Heart left ventricle (tissue), 16 donors: ENCODE measurements at places on chromosomes 4 and X. TPM values are rescaled to one million over a fixed set of nuclear protein-coding genes. Genes with fewer than 3 reads are reported as not detected.
A peak's percentile ranks its signal among the peaks of the same experiment; 100 is the strongest.

- DNase-seq, result no peak
These were observed at the start of gene UGT2A3 for GRCh38 chr4:68951078-68951805. TSS of gene UGT2A3 (minus strand) at chr4:68951804. CDS start at chr4:68951760, 44 bp downstream.

DNA sequence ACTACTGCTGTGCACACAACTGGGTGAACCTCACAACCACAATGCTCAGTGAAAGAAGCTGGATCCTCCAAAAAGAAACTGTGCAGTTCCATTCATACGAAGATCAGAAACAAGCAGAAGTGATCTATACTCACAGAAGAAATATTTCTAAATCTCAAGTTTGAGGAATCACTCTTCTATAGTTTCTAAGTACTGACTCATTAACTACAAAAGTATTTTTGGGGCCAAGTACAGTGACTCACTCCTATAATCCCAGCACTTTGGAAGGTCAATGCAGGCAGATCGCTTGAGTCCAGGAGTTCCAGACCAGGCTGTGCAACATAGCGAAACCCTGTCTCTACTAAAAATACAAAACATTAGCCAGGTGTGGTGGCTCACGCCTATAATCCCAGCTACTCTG lies 51.3 kb upstream of the RELL1 start:
- no peak for DNase-seq

DNA sequence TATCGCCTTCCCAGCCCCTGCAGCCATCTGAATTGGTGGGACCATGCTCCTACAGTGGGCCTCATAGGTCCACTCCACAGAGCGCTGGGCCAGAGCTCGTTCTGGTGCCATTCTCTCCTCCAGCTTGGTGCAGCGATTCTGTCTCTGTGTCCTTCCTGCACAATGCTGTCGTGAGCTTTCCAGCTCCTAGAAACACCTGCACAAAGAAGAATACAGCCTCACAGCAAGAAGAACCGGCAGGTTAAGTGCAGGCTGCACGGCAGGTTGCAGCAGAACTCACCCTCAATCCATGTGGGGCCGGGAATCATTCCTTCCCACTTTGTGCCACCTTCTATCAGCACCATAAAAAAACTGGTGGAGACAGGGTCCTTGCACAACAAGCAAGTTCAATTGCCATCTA lies 101.2 kb upstream of the ENPP6 start:
- no peak for DNase-seq

- no peak for DNase-seq
These were observed 32.3 kb upstream of the LRAT start for GRCh38 chr4:154711522-154711921.

GRCh38 chr4:181148470-181148869 lies 1094.7 kb upstream of the TENM3 start:
- no peak for DNase-seq

- DNase-seq, result no peak
These were observed 117.8 kb upstream of the DKK2 start for GRCh38 chr4:107153956-107154355.

DNA sequence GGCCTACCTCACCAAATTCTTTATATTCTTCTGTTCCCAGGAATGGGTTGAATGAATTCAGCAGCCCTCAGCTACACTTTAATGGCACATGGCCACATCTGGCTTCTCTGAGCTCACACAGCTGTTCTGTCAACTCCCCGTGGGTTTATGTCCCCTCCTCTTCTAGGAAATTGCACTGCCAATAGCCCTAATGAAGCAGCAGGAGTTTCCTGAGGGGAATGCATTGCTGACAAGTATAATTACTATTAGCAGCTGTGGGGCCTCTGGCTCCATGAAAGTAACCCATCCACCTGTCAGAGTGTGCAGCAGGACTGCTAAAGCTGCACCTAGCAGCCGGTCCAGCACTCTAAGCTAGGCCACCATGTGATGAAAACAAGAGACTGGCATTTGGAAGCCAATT lies 50.3 kb downstream of the FTHL17 start:
- no peak for DNase-seq

DNA sequence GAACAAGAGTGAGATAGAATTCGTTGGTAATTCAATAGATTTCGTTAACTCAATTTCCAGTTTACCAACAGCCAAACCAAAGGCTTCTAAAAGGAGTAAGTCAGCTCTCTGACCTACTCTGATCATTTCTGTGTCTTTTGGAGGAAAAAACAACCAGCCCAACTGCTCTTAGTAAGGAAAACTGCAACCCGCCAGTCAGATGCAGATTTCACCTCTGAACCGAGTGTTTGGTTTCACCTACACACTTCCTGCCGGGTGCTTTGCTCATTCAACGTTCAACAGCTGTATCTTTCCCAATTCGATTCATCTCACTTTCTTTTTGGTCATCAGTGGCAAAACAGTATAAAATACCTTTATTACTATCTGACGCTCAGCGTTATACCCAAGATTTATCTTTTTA lies 24.5 kb downstream of the TMSB4X start:
- no peak for DNase-seq

- DNase-seq, result no peak
These were observed 18.8 kb upstream of the SASH3 start for GRCh38 chrX:129760981-129761380.

GRCh38 chrX:39726771-39727170 lies 371.0 kb downstream of the BCOR start:
- peak; percentile 60 for DNase-seq

- no peak for DNase-seq
These were observed 1024.0 kb upstream of the SLIT2 start for GRCh38 chr4:19227701-19228100.

The YY2 gene
- 0.73 TPM for total RNA-seq

The MAPK10 gene
- total RNA-seq, result 4.5 TPM
